ENCODE measurements at places on chromosomes 4 and X.

GRCh38 chr4:84498203-84498934 is 723 bp downstream of the NKX6-1 start:
- DNase-seq, result no peak

GRCh38 chrX:22164770-22165388 is 107.8 kb upstream of the CBLL2 start:
- DNase-seq, result no peak

GRCh38 chr4:89463341-89463740 is 155.7 kb upstream of the GPRIN3 start:
- DNase-seq, result no peak

DNA sequence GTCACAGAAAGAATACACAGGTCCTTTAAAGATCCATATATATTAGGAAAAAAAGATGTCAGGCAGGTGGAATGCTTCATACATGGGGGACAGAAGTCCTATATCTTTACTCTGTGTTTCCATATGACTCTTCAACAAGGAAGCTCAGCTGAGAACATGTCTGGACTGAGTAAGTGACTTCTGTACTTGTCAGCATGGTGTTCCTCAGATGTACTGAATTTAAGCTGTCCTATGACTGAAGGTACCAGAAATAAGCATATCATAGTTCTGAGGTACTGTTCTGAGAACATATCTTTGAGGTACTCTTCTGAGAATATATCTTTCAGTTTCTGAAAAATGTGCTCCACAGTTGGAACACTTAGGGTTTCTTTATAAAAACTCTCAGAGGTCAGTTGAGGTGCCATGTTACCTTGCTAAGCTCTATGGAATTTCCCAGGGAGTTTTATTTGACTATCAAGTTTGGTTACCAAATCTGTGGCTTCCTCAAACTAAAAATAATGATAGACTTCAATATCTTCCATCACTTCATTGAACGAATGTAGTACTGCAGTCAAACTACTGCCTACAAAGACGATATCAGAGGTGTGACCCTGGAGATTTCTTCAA is 597.2 kb upstream of the GNPDA2 start:
- DNase-seq, result no peak

DNA sequence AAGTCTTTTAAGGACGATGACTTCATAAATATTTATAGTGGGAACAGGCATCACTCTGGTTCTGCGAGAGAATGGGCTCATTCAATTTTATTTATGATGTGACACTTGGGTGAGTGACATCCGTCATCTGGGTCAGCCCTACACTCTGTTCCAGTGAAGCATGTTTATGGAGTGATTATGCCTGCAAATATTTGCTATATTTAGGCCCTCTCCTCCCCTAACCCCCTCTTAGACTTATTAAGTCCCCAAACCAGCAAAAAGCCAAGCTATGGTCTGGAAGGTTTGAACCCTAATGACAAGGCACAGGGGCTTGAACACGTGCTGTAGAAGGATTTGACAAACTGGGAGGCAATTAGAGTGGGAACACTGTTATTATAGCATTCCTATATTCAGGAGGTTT is 55.9 kb downstream of the C4orf51 start:
- DNase-seq, result no peak

DNA sequence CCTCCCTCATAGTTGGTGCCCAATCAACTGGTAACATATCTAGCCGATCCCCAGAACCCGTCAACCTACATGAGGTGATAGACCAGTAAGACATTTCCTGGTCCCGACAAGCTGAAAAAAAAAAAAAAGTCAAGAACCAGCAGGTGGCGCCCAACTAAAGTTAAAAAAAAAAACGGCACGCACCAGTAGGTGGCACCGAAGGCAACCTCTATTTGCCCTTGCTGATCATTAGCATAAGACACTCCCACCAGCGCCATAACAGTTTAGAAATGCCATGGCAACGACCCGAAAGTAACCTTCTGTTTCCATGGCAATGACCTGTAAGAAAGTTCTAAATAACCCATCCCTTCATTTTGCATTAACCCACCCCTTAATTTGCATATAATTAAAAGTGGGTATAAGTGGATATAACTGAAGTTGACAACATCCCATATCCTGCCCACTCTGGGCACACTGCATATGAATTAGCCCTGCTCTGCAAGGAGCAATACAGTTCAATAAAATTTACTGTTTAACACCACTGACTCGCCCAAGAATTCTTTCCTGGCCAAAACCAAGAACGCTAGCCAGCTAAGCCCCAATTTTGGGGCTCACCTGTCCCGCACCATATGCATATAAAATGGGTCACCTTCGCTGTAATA is 83.9 kb upstream of the SPANXB1 start:
- DNase-seq, result no peak

DNA sequence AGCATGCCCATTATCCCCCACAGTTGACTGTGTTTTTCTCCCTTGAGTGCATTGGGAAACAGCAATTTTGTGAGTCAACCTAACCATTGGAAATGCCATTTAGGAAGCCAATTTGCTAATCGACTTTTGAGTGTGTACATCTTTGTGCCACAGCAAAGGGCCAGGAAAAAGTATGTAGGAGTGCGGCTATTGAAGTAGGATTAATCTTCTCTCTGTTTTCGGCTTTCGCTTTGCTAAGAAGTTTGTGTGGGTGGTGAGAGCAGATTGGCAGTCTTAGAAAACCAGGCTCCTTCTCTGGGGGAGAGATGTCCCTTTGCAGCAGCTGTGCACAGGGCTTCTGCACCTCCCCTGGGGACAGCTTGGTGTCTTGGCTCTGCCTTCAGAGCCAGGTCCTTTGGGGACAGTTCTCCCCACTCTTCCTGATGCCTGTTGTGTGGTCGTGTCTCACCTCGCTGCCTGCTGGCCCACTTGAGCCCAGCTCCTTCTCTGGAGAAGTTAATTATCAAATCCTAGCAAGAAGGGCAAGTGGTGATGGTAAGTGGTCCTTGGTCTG is 74.5 kb downstream of the GEMIN8 start:
- DNase-seq, result no peak

DNA sequence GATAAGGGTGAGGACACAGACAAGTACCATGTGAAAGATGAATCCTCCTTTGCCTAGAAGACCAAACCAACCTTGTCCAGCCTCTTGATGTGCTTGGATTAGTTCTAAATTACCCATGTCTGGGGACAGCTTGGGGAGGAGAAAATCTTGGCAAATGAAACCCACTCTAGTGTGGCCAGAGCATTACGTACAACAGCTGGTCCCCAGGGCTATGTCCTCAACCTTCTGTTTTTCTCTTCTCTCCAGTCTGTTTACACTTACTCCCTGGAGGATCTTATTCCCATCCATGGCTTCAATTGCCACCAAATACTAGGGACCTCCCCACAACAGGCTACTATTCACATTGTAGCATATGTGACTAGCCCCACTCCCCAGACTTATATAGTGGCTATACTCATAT is 384.5 kb downstream of the OPHN1 start:
- DNase-seq, result no peak
